Stimulated activated CD8-positive, alpha-beta memory T cell treated with anti-CD3 and anti-CD28 coated beads, Interleukin-2, amount 100 ng/mL, for 48 hours (primary cell): ENCODE measurements at places on chromosomes 1 and 21.

DNA sequence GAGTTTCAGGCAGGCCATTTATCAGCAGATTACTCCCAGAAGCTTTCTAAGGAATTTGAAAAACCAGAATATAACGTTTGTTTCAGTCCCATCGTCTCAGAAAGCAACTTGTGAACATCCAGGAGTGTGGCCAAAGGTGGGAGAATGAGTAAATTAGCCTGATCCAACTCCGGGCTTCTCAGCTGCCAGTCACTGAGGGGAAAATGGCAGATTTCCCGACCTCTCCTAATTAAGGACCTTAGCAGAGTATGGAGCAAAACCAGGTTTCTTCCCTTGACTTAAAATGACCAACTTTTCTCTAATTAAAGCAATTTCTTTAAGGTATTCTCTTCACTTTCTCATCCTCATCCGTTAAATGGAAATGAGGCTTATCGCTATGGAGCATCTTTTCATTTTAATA is 1.0 kb downstream of the CORT start:
- no peak for DNase-seq

- DNase-seq: no peak
These were observed 13.4 kb upstream of the PEF1 start for GRCh38 chr1:31657972-31658510.

GRCh38 chr1:159941591-159942560 is 3.5 kb downstream of the IGSF9 start:
- DNase-seq: no peak

GRCh38 chr1:207333009-207333600 is 11.6 kb downstream of the CD55 start:
- DNase-seq: no peak

- DNase-seq: peak; percentile 30
These were observed 618 bp downstream of the ETS2 start for GRCh38 chr21:38806153-38806941.

DNA sequence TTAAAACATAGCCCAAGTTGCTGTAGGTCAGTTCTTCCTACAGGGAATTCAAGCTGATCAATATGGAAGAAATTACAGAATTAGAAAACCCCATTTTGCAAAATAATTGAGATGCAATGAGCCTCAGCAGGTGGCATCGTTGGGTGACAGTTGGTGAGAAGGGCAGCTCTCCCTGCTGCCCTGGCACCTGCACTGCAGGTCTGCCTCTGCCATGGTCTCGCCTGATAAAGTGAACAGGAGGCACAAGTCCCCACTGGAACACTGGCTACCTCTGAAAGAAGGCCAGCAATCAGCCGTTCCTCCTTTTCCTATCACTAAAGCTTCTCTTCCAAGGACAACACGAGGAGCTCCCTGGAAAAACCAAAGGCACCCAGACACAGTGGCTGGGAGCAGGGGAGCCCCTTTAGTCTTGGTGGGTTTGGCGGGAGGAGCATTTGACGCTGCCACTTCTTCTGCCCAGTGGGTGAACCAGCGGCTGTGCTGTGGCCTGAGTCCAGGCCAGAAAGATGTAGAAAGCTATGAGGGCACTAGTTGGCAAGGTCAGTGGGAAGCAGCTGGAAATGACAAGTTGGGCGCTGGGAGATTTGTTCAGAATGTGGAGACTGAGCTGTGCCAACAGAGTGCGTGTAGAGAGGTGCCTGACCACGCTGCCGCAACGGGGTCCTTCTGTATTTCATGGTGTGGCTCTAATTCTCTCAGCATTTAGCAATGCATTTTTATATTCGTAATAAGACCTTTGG is 93.1 kb downstream of the RIPK4 start:
- no peak for DNase-seq

DNA sequence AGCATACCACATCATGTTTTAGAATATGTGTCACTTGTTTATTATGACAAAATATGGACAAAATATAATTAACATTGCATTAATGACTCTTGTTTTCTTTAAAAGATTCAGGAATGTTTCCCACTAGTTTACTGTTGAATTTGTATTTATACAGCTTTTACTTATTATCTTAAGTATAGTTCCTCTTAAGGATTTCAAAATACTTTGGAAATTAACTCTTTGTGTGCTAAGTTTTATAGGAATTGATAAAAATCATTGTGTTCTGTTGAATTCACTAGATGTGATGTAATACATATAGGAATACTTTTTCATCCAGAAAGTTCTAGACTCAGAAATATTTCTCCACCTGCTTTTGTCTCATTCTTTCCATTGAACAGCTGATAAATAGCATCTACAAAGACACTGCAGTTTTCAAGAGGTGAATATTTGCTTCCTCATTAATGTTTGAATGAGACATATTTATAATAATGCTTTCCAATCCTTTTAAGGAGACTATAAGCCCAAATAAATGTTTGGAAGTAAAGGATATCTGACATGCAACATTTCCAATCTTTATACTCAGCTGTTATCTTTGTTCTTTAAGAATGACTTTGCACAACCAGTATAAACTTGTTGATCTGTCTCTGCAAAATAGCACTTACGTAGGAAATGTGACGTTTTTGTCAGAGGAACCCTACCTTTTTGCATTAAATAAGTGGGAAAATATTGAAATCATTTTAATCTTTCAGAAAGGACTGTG is 38.4 kb upstream of the SAMSN1 start:
- no peak for DNase-seq

DNA sequence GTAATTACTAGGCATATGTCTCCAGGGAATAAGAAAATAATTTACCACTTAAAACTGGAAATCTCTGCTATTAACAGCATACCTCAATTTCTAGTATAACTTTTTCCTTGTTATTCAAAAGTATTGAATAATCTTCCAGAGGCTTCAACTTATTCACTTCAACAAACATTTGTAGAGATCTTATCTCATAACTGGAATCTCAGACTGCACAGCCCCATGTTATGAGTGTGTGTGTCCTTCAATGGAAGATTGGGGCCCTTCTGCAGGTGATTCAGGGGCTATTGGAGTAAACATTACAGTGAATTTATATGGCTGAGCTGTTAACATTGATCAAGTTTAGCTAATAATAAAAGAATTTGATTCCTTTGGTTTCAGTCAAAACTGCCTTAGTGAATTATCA is 946.1 kb downstream of the TTLL7 start:
- DNase-seq: no peak

GRCh38 chr1:226981386-226981817 is 41.3 kb downstream of the COQ8A start:
- DNase-seq: no peak

DNA sequence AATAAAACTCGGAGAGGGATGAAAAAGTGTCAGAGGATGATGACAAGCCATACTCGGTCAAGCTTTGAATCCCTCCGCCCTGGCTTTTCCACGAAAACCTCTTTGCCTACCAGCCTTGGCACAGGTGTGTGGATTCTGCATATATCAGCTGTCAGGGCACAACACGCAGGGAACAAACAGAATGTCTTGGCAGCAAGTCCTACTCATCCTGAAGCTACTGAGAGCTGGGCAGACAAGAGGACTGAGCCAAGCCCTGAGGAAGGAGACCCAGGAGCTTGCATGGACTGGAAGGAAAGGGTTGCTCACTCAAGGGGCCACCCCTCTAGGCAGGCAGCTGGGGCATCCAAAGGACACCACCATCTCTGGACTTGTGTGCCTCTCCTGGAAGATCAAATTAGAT is 132.4 kb downstream of the HMGB4 start:
- DNase-seq: no peak

GRCh38 chr1:9717193-9718005 is 65.9 kb downstream of the PIK3CD start:
- DNase-seq: peak; percentile 77

DNA sequence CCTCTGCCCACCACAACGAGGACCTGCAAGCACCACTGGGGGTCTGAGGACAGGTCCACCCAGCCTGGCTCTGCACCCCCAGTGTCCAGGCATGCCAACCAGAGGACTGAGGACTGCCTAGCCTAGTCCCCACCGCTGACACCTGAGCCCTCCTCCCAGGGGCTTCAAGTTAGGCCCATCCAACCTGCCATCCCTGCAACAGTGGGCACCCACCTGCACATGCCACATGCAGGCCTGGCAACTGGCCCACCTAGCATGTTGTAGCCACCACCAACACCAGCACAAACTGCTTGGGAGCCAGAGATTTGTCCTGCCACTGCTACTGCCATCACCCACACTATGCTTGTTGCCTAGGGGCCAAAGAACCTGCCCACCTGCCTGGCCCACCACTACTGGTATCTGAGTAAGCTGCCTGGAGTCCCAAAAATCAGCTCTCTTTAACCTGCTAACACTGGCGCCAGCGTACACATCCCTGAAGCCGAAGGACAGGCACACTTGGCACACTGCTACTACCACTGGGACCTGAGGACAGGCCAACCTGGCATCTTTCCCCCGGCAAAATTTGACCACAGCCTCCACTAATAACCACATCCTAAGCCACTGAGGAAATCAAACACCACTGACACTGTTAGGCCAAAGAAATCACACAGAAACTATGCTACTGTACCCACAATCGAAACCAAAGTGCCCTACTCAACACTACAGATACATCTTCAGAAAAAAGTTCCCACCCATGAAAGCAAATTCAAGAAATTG is 61.5 kb downstream of the PSMG1 start:
- no peak for DNase-seq

- peak; percentile 40 for DNase-seq
These were observed 182.8 kb downstream of the PSMG1 start for GRCh38 chr21:39000496-39000895.

DNA sequence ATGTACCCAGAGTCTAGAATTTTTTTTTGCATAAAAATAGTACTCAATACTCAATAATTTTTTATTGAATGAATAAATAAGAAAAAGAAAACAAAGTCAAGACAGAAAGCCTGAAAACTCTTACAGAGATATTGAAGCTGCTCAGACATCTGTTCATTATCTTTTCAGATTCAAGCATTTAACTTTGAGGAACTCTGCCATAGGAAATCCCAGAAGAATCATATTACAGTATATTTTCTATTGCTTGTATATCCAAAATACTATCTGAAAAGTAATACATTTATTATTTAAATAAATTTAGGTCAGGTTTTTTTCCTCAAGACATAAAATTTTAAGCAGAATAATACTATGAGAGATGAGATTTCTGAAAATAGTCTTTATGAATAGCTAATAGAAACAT is 755.9 kb upstream of the ADGRL4 start:
- DNase-seq: no peak

GRCh38 chr21:43937051-43937832 is 72.2 kb downstream of the AGPAT3 start:
- no peak for DNase-seq

DNA sequence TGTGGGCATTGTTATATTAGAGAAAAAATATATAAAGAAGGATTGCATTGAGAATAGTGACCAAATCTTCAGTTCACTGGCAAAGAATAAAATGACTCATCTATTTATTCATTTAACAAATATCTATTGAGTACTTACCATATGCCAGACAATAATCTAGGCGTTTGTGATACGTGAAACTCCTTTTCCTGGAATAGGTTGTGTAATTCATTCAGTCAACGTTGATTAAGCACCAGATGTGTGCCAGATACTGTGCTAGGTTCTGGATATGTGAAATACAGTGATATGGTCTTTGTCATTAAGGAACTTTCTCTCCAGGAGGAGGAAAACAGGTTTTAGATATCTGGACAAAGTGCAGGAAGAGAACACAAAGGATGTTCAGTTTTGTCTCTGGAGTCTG is 344.5 kb downstream of the RWDD3 start:
- DNase-seq: no peak

GRCh38 chr1:235552146-235552716 is 48.0 kb upstream of the B3GALNT2 start:
- DNase-seq: no peak

- no peak for DNase-seq
These were observed 61.6 kb downstream of the MAP3K21 start for GRCh38 chr1:233389169-233389568.

GRCh38 chr1:183239793-183240525 is 53.9 kb downstream of the LAMC2 start:
- no peak for DNase-seq

GRCh38 chr1:17926906-17927305 is 171.8 kb downstream of the ACTL8 start:
- DNase-seq: no peak

GRCh38 chr1:202357506-202357905 is 9.0 kb downstream of the PPP1R12B start:
- DNase-seq: no peak

DNA sequence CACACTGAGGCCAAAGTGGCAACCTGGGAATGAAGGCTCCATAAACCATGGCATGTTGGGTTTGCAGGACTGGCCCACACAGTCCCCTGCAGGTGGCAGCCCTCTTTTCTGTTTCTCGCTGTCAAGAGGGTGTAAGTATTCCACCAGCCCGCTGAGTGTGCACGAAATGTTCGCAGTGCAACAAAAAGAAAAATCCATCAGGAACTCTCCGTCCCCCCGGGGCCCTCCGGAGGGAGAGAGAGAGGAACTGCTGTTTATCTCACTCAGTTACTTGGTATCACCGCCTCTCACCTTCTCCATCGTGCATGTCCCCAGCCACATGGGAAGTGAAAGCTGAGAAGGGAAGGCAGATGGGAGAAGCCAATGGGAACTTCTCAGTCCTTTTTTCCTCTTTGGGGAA is 38.3 kb downstream of the NCF2 start:
- DNase-seq: no peak

GRCh38 chr1:37726751-37727585 is 34.7 kb downstream of the CDCA8 start:
- no peak for DNase-seq

DNA sequence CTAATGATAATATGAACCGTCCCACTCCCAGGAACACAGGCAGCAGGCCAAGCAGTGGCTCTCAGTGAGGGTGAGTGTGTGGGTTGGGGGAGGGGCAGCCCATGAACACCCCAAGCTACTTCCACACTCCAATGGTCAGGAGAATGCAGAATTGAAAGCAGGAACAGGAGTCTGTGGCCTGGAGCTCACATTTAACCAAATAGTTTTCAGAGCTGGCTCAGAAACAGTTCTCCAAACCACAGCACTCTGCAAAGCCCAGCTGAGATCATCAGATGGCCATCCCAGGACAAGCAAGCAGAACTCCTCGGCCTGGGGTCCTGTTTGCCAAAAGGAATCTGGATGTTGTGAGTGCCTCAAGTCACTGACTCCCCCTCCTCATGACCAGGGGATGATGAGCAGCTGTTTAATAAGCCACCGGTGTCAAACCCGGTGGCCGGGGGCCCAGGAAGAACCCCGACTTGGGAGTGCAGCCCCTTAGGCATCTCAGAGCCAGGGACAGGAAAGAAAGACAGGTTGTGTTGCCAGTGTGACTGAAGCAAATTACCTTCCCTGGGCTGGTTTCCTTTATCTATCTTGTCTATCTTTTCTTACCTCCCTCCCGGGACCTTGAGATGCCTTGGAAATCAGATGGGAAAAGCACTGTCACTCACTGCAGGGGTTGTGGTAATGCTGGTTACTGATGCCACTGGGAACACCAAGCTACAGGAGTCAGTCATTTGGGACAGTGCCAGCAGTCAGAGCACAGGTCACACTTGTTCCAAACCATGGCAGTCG is 20.4 kb downstream of the DEGS1 start:
- no peak for DNase-seq
